Stimulated activated CD4-positive, alpha-beta T cell treated with anti-CD3 and anti-CD28 coated beads, Interleukin-2, amount 100 ng/mL, for 24 hours (primary cell): ENCODE measurements at places on chromosomes 3 and 15.

DNA sequence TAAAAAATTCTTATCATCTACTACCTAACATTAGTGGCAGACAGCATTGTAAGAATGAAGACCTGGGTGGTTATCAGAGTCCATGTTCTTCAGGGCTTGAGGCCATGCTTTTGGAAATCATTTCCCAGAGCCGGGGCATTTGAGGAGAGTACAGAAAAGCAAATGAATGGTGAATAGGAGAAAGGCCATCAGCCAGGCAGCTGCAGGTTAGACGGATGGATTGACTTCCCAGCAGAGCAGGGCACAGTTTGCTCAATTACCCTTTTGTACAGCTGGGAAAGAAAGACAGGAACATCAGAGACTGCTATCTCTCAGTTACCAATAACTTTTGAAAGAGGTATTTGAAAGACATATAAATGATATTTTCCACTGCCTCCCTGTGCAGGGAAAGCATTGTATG is 135.6 kb downstream of the ALCAM start:
- no peak for DNase-seq

- no peak for DNase-seq
These were observed 125.1 kb downstream of the TIGIT start for GRCh38 chr3:114418724-114419543.

- DNase-seq: no peak
These were observed 10.2 kb downstream of the PPARG start for GRCh38 chr3:12299026-12299425.

- no peak for DNase-seq
These were observed 33.2 kb downstream of the ST3GAL6 start for GRCh38 chr3:98796334-98796733.

DNA sequence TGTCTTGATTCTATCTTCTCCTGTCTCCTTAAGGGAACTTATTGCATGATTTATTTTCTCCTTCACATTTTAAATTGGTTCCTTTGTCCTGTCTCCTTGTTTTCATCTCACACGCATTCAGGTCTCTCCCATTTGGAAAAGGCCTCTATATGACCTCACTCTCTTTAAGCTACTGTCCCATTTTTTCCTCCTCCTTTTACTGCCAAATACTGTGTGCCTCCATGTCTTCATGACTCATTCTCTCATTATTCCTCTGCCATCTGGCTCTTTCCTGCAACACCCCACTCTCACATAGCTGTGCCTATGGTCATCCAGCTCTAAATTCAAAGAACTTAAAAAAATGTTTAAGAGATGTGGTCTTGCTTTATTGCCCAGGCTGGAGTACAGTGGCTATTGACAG is 48.0 kb downstream of the TYRO3 start:
- DNase-seq: no peak

DNA sequence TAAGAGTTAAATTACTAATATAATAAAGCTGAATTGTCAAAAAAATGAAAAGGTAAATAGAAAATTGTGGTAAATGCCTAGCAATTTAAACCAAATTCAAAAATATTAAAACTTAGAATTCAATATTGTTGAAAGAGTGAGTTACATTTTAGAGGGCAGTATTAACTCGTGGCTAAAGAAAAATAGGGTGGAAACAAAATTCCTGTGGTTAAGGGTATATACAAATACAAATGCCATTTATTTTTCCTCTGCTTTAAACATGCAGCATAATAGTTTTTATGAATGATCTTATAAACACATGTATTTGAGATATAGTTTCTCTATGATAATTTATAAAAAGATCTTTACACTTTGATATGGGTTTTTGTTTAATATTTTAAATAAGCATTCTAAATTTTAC is 79.0 kb downstream of the NEDD4 start:
- DNase-seq: no peak

- no peak for DNase-seq
These were observed 20.2 kb downstream of the CFAP91 start for GRCh38 chr3:119723022-119723421.

DNA sequence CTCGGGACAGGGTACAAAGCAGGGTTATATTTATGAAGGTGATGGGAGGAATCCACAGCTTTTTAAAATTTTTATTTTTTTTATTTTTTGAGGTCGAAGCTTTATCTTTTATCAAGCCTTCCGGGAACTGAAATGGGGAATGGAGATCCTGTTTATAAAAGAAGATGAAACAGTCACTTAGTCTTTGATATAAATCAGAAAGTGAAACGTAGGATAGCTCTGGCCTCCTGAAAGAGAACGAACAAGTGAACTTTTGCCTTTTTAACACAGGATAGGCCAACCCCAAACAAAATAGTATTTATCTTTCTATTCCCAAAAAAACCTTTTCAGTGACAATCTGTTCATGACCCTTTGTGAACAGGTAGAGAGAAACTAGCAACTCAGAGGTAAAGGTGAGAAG is 634.0 kb upstream of the LMCD1 start:
- DNase-seq: no peak

- DNase-seq: peak; percentile 41
These were observed 68.2 kb downstream of the RAB7A start for GRCh38 chr3:128794067-128794768.

GRCh38 chr3:145780301-145780700 is 380.7 kb downstream of the PLOD2 start:
- DNase-seq: no peak

- no peak for DNase-seq
These were observed 576 bp upstream of the MB21D2 start for GRCh38 chr3:192918275-192918588.

DNA sequence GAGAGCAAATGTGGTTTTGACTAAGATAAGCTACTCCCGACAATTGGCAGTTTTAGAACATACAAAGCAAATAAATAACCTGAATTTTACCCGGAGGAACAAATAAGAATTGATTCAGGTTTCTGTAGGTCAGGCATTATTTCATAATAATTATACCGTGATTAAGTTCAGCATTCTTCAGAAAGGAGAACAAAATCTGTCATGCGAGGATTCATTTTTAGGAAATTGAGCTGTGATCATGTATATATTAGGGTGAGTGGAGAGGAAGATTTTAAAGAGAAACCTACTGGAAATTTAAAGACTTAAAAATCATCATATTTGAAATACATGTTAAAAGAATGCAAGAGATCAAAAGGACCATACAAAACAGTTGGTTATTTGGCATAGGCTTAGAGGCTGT is 20.5 kb downstream of the ZNF609 start:
- no peak for DNase-seq

DNA sequence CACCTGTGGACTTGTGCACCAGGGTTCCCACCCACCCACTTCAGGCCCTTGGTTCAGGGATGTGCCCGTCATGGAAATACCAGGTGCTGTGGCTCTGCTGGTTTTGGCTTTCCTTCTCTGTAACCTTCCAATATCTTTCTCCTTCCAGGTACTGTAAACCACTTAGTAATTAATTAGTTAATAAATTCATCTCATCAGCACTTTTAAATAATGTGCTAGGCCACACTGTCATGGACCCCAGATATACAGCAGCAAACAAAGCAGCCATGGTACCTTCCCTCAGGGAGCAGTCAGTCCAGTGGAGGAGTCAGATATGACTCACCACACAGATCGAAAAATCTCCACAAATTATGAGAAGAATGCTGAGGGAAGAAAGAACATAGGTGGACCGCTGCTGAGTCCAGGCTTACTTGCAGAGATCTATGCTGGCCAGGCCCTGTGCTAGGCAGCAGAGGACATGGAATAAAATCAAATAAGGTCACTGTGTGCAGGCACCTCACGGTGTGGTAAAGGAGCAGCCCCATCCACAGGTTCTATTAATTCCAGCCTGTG is 6.8 kb upstream of the GATA2 start:
- DNase-seq: peak; percentile 11

- no peak for DNase-seq
These were observed 271.5 kb downstream of the SATB1 start for GRCh38 chr3:18153571-18154173.

GRCh38 chr3:5822843-5823242 is 635.3 kb downstream of the EDEM1 start:
- no peak for DNase-seq

DNA sequence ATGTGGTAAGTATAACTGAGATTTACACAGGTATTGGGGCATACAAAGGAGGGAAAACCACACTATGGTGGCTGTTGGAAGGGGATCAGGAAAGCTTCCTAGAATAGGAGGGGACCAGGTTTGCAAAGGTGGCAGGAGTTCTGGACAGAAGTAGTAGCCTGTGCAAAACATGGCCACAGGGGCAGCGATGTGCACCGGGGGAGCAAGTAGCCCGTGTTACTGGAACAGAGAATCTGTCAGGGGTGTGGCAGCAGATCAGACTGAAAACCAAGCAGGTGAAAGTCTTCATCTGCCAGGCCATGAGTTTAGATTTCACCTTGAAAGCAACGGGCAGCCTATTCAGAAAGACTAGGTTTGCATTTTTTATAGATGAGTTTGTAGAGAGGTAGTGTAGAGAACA is 182.3 kb upstream of the LPP start:
- no peak for DNase-seq

DNA sequence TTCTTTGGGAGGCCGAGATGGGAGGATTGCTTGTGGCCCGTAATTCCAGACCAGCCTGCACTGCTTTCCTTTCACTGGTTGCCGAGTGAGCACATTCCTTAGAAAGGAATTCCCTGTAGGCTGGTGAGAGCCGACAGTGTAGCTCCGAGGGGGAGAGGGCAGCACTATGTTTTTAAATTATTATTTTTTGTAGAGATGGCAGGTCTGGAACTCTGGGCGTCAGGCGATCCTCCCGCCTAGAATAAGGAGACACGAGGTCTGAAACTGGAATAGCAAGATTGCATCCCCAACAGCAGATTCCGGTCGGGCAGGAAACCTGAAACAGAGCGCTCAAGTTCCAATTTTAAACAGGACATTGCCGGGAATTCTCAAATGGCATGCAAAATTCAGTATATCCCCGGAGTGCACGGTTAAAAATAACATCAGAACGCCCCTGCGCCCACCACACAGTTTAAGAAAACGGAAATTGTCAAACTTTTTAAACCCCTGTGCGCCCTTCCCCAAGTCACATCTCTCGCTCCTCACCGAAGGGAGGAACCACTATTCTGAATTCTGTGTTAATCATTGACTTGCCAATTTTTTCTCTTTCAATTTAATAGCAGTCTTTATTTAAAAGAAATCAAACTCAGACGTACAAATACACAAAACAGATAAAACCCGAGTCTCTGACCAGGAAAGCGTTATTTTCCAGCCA is 643 bp upstream of the RNU5B-1 start:
- DNase-seq: no peak

- DNase-seq: no peak
These were observed 63.9 kb downstream of the NMD3 start for GRCh38 chr3:161284989-161285388.

DNA sequence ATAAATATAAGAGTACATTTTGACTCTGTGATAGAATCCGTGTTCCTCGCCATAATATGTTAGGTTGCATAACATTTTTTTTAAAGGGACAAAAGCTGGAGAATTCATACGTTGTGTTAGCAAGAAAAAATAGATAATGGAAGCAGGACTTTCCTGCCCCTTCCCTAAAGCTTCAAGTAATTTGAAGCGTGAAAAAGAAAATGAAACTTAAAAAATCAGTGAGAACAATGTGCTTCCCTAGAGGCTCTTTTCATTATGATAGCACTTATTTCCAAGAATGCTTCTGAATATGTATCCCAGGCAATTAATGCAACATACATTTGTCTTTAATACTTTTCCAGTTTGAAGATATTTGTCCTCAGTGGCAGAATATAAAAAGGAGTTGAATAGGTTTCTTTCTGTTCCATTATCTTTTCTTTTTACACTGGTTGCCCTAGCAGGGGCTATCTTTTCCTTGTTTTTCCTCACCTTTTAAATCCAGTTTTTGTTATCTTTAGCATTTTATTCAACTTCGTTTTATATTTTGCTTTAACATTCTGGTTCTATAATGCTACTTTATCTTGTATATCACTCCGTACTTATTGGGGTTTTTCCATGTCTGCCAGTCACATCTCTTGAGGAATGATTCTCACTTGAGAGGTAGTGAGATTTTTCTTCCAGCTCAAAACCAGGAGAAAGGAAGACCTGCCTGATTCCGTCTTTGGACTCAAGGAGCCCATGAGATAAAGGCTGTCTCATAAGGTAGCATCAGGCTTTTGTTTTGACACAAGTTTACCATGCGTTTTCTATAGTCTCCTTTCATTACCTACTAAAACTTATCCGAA is 113.8 kb downstream of the MBNL1 start:
- DNase-seq: no peak

GRCh38 chr3:143847787-143848631 is at the start of gene SLC9A9:
Gene SLC9A9 (minus strand): TSS chr3:143848468. CDS start chr3:143848322, 146 bp downstream.
- DNase-seq: peak; percentile 15

DNA sequence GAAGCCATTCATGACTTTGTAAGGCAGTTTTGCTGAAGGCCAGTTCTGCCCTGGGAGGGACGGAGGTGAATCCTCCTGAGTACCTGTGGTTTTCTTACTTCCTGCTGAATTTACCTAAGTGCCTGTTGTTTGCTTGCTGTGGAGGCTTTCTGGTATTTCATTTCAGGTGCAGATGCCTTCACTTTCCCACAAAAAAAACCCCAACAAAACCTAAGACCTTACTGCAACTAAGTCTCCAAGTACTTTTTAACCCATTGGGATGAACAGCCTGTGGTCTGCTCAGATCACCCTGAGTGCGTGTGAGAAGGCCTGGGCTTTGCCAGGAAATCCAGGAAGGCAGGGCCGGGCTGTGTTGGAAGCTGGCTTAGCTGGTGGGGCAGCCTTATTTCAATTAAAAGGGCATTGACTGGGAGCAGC is 65.3 kb downstream of the IGF1R start:
- no peak for DNase-seq

DNA sequence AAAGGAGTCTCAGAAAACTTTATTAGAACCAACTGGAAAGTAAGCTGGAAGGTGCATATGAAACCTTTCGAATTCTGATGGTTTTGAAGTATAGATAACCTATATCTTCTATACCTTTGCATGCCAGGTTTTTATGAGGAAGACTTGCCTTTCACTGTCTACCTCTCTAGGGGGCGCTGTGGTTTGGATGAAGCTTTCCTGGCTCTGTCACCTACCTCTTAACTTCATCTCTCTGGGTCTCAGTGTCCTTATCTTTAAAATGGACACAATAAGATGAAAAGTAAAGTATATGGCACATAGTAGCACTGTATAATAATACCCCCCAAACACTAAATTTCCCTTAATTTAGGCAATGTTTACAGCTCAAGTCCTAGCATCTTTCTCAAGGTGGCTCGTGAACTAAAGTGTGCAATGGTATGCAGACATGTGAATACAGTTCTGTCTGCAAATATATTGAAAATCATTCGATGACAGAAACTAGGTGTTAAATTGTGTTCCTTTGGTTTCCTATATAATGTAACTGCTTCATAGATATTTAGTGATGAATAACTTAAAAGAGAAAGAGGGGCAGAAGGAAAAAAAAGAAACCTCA is 314.3 kb downstream of the CHST2 start:
- peak; percentile 30 for DNase-seq

DNA sequence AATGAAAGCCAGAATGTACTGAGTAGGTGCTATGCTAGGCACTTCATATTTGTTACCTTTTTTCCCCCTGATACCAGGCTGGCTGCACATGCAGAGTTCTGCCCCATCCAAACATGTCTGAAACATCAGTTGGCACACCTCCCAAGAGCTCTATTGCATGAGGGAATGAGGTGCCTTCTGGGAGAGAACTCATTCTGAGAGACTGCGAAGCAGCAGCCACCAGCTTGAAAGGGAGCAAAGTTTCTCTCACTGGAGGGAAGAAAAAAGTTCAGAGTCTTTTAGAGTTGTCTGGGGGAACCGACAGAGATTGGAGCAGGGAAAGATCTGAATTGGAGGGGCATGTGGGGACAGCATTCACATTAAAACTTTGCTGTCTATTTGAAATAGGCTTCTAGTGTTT is 84.1 kb downstream of the AGBL1 start:
- no peak for DNase-seq
